Activated CD4-positive, alpha-beta T cell treated with anti-CD3 and anti-CD28 coated beads, Interleukin-2, Interleukin-4, amounts not matched to agents 100 ng/mL and 50 ng/mL, durations not matched to agents 16 hours and 8 hours (primary cell): ENCODE measurements at places on chromosomes 6 and 20.

- DNase-seq, result no peak
Observed at GRCh38 chr6:119436583-119436982, 87.0 kb upstream of the MAN1A1 start.

- no peak for DNase-seq
Observed at GRCh38 chr20:59152559-59153354, 10.9 kb upstream of the ZNF831 start.

DNA sequence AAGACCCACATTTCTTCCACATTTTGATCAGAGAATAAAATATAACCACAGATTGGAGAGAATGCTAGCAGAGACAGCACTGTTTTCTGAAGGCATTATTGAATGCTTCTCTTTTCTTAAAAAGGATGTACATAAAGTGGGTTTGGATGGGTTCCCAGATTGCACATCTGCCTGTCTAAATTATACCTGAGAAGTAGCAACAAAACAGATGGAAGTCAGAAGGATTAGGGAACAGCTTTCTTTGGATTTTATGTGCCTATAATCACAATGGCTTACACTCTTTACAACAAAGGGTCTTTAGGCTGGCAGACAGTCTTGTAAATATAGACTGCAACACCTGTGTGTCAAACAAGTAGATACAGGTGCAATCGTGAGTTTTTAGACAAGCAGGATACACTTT, 622.2 kb upstream of the MANEA start:
- no peak for DNase-seq

DNA sequence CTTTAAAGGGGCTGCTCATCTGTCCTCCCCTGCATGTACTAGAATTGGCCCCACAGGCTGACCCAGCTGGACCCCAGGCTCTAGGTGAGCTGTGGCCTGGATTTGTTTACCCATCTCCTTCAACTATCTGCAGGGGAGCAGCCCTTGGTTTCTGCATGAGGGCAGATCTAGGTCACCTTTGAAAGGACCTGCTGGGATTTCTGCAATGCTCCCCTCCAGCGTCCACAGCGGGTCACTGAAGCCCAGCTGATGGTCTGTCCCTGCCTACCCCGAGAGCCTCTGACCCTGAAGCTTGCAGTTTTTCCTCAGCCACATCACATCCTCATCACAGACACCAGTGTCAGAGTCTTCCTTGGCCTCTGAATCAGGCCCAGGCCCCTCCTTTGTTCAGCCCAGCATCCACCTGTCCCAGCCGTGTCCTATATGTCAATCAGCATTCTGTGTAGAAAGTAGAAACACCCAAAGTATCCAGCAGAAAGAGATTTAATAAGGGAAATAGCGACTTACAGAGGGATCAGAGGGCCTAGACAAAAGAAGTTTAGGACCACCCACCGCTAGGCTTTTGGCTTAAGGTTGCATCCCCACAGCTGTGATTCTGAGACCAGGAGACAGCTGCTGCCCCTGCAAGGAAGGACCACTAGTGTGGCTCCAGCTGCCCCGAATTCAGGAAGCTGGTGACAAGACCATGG, 243.1 kb downstream of the LRFN2 start:
- DNase-seq, result no peak

DNA sequence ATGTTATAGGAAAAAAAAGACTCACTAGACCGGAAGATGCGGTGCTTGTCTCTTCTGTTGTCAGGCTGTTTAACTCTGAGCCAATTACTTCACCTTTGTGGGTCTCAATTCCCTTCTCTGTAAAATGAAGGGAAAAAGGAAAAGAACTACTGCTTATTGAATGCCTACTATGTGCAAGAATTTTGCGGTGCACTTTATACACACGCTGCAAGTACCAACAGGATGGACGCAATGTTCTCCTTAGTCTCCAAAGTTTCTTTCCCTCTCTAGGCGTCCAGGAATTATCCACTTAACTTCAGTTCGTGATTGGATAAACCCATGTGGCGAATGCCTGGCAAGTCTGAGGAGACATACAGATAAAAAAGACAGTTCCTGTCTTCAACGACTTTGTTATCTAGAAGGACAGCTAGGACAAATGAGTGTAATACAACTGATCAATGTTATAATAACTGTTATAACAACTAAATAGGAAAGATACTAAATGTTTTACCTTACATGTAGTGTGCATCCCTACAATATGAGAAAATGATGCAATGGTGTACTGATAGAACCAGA, 69.0 kb upstream of the JARID2 start:
- no peak for DNase-seq

DNA sequence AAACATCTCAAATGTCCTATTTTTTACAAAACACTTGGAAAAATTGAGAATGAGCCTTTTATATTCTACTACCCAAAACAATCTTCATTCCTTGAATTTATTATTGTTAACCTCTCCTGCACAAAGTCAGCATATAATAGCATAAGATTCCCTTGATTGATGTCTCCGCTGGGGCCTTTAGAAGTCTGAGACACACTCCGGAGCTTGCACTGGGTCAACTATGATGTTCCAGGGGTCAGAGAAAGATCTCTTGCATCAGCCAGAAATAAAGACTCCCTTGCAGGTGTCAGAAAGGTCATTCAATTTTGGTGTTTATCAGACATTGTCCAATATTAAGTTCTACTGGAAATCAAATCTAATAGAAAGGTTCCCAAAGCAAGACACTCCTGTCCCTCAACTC, 29.7 kb upstream of the NHSL1 start:
- DNase-seq, result no peak

DNA sequence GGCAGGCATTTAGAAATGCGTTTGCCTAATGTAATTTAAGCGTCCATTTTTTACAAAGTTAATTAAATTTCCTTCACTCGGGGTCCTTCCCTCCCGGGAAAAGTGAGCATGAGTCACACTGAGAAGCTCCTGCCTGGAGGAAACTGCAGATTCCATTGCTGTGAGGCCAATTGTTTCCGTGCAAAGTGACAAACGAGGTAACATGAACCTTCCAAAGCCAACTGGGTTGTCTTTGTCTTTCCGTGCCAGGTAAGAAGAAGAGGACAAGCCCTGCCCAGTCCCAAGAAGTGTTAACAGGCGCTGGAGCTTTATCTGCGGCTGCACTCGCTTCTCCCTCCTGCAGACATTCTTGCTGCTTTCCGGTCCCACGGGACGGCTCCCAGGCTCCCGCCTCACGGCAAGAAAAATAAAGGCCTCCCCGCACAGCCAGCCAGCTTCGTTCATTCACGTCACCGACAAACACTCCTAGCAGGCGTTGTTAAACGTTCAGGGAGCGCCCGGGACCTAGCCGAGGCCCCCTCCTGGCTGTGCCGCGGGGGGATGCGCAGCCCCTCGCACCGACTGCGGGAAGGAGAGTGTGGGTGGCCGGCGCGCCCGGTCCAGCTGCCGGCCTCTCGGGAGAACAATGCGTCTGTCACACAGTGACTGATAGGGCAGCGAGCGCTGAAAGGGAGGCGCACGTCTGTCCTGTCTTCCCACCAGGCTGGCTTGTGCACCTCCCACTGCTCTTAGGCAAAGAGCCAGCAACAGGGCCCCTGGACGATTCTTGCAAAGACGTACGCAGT, 61.5 kb upstream of the HDDC2 start:
- no peak for DNase-seq

DNA sequence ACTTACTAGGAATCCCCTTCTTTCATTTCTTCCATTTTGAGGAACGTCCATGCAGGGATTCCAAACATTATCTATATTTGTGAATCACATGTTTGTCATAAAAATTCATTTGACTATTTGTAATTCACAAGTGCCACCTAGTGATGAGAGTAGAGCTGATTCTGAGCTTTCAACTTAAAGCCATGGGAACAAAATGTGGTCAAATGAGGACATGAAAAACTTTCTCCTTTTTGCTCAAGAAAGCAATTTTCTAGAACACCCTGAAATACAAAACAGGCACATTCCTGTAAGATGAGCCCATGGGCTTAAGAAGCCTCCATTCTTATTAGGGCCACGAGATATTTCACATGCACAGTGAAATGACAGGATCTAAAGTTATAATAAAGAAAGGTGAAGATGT, 12.3 kb downstream of the MAP3K7 start:
- no peak for DNase-seq

DNA sequence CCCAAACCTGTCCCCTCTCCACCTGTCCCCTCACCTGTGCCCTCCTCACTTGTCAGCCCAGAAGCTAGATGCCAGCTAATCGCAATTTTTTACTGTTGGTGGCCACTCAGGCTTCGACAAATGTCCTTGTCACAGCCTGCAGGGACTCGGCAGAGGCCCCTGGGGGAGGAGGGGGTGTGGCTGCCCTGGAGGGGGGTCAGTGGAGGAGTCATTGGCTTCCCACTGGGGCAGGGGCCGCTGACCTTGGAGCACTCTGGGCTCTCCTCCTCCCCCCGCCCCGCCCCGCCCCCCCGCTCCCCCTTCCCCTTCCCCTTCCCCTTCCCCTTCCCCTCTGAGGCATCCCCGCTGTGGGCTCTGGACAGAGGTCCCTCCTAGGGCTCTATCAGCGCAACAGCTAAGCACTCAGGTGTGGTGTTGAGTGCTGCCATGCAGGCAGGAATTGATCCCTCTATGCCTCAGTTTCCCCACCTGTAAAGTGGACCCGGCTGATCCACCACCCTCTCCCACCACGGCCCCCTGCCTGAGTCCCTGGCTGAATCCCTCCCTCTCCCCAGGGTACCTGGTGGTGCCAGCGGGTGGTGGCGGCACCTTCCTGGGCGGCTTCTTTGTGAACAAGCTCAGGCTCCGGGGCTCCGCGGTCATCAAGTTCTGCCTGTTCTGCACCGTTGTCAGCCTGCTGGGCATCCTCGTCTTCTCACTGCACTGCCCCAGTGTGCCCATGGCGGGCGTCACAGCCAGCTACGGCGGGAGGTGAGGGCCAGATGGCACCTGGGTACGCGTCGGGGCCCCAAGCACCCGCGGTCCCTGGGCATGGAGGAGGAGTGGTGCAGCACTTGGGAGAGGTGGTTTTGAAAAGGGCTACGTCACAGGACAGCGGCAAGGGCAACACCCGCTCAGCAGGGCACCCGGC, 23.8 kb downstream of the SLCO4A1 start:
- DNase-seq, result no peak

- peak; percentile 42 for DNase-seq
Observed at GRCh38 chr20:47318586-47319516, 37.6 kb downstream of the ZMYND8 start.

DNA sequence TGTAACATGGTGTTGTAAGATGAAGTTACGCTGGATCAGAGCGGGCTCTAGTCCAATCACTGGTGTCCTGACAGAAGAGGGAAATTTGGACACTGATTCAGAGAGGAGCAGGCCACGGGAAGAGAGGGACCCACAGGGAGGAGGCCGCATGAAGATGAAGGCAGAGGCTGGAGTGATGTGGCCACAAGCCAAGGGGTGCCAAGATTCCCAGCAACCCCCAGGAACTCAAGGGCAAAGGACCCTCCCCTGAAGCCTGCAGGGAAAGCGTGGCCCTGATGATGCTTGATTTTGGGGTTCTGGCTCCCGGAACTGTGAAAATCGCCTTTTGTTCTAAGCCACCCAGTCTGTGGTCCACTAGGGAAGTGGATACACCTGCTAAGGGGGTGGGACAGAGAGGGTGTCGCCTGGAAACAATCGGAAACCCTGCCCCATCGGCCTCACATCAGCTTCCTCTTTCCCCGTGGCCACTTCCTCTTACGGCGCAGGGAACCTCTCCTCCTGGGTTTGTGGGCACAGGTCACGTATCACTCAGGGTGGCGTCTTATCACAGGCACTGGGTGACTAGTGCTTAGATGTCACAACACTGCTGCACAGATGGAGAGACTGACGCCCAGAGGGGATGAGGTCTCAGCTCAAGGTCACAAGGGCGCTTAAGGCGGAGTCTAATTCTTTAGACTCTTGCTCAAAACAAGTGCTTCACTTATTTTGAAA, 58.0 kb downstream of the SULF2 start:
- DNase-seq, result peak; percentile 73

DNA sequence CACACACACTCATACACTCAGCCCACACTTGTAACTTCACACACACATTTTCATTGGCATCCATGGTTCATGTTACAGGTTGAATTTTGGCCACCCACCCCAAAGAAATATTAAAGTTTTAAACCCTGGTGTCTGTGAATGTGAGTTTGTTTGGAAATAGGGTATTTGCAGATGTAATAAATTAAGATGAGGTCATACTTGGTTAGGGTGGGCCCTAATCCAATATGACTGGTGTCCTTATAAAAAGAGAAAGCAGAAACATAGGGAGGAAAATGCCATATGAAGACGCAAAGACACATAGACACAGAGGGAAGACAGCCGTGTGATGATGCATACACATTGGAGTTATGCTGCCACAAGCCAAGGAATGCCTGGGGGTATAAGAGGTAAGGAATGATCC, 39.7 kb upstream of the HDDC2 start:
- no peak for DNase-seq

DNA sequence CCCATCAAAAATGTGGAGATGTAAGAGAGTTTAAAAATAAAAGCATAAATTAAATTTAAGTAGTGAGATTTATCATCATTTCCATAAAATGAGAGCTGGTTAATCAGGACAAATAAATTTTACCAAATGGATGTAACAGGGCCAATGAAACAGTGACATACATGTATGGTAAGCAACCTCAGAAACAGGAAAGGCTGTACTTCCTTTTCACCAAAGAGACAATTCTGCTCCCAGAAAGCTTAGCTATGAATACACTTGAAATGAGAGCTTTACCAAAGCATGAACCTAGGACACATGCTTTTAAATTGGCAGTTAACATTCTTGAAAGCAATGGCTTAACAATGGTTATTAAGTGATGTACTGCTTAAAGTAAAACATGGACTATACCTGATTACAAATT, 12.1 kb upstream of the UBE2J1 start:
- DNase-seq, result no peak

DNA sequence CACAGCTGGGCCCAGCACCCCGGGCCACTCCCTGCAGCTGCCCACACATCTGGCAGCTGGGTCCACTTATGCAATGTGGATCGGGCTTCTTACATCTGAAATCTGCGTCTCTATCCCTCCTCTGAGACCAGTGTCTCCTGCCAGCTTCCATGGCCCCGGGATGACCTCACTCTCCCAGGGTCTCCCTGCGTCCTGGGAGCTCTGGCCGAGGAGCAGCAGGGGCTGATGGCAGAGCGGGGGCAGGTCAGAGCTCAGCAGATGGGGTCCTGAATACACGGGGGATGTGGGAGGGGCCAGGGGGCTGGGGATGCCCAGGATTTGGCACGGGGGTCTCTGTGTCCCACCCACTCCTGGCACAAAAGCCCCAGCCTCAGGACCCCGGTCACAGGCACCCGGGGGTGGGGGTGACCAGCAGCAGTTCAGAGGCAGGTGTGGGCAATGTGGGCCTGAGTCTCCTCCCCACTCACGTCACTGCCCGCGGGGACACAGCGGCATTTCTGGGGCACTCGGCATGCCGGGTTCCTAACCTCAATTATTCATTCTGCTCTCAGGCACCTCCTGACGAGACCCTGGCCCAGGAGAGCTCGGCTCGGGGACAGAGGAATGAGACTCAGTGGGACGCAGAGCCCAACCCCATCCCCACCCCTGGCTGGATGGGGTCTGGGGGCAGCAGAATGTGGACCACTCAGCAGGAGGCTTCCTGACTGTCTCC, 16.4 kb downstream of the CHRNA4 start:
- no peak for DNase-seq
